ENCODE measurements at places on chromosomes 11 and 22.

GRCh38 chr11:113796663-113797259 is 17.2 kb downstream of the CLDN25 start:
- peak; percentile 27 for DNase-seq

DNA sequence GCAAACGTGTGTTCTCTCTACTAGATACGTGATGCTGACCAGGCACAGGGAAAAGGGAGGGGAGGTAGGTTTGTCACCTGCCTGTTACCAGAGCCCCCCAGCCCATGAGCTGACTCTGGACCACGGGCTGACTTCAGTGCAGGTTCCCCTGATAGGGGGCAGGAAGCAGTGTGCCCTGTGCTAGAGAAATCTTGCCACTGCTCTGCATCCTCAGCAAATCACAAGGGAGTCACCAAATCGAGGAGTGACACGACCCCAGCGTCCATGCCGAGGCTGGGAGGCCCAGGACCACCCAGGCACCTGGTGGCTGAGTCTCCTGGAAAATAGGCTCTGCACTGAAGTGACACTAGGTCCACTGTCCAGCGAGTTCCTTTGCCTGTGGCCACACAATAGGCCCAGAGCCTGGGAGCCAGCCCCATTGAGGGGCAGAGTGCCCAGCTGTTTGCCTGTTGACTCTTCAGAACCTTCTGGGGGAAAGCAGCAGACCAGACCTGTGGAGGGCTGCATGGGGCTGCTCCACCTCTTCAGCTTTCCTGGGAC is 99.3 kb downstream of the CTTN start:
- no peak for DNase-seq

DNA sequence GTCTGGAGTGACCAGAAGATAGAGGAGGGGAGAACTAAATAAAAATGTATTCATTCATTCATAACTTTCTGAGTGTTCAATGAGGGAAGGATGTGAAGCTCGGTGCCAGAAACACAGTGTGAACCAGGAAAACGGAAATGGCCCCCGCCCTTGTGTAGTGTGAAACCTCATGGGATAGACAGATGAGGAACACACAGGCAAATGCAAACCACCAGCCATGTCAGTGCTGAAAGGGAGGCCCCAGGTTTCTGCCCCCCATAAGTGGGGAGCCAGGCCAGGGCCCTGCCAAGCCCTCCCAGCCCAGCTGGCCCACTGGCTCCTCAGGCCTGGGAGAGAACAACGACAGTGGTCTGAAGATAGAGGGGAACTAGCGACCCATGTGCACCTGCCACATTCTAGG is 30.5 kb downstream of the LARGE1 start:
- no peak for DNase-seq

DNA sequence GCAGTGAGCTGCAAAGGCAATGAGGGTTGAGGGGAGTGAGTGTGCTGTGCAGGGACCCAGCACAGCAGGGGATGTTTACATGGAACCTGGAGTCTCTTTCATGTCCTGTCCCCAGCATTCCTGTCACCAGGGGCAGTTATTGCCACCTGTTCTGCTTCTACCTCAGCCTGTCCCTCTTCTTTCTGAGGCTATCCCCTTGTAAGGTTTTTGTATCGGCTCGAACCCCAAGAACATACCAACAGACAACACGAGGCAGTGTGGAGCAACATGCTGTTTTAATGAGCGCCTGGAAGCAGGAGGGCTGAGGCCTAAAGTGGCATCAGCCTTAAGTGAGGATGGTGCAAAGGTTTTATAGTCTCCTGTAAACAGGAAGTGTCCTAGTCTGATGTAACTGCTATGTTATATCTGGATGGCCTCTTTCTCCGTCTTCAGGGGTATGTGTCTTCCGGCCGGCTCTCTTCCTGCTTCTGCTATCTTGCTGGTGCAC is 3.9 kb downstream of the SCGB2A2 start:
- no peak for DNase-seq

GRCh38 chr11:23961503-23962338 is 535.1 kb upstream of the LUZP2 start:
- no peak for DNase-seq

GRCh38 chr22:40482391-40482790 is 112.0 kb downstream of the SGSM3 start:
- no peak for DNase-seq

GRCh38 chr11:4443232-4443891 is 5.7 kb upstream of the OR52K2 start:
- no peak for DNase-seq

GRCh38 chr11:63999349-64000025 is 13.2 kb downstream of the OTUB1 start:
- DNase-seq: peak; percentile 61

- no peak for DNase-seq
Observed at GRCh38 chr22:48407256-48407955, 1420.3 kb downstream of the BRD1 start.

DNA sequence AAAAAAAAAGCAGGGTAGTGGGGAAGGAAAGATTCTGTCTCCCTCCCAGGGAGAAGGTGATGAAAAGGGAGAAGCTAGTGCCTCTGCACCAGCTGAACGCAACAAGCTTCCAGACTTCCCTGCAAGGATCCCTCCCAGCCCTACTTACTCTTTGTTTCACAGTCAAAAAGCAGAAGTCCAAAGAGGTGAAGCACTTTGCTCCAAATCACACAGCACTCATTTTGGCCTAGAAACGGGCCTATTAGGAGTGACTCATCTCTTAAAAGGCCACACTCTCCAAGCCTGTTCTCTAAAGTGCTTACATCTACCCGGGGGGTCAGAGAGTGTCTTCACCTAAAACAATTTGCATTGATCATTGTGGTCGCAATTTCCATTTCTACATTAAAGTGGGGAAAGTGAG is 17.7 kb upstream of the GRK3 start:
- DNase-seq: no peak

- DNase-seq: no peak
Observed at GRCh38 chr11:36266767-36267166, 22.5 kb downstream of the COMMD9 start.

GRCh38 chr11:132248580-132248979 is 878.2 kb downstream of the NTM start:
- DNase-seq: no peak

Data from NT2/D1 (cell line).